Stimulated activated CD8-positive, alpha-beta memory T cell treated with anti-CD3 and anti-CD28 coated beads, Interleukin-12 subunit alpha, Interleukin-12 subunit beta, amount 100 ng/mL, for 1 hour (primary cell): ENCODE measurements at places on chromosomes 5 and 9.

DNA sequence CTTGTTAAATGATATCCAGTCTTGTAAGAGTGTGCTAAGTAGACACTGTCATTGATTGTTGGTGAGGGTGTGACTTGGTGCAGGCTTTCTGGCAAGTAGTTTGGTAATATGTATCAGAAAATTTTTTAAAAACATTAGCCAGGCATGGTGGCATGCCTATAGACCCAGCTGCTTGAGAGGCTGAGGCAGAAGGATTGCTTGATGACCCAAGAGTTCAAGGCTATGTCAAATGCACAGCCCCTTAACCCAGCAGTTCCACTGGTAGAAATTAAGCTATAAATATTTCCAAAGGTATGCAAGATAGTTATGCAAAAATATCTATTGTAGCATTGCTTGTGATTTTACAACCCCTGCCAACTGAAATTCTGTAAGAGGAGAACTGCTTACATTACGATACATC lies 24.2 kb downstream of the ZBTB43 start:
- DNase-seq = no peak

- no peak for DNase-seq
Observed at GRCh38 chr9:16970321-16970720, 99.9 kb upstream of the BNC2 start.

DNA sequence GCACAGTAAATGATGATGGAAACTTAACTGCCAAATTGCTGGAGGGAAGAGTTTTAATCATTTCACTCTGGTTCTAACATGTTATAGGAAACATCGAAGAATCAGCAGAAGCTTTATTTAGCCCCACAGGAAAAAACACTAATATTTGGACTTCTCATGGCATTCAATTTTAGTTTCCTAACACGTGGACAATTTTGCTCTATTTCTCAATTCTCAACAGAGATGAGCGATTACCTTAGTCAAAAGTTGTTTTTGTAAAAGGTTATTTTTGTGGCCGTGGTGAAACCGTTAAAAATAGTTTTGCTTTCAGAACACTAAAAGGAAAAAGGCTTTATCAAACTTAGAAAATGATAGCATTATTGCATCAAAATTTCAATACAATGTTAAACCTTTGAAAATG lies 235.2 kb downstream of the PLK2 start:
- DNase-seq = no peak

GRCh38 chr5:55625913-55626312 lies 86.2 kb downstream of the SLC38A9 start:
- no peak for DNase-seq

DNA sequence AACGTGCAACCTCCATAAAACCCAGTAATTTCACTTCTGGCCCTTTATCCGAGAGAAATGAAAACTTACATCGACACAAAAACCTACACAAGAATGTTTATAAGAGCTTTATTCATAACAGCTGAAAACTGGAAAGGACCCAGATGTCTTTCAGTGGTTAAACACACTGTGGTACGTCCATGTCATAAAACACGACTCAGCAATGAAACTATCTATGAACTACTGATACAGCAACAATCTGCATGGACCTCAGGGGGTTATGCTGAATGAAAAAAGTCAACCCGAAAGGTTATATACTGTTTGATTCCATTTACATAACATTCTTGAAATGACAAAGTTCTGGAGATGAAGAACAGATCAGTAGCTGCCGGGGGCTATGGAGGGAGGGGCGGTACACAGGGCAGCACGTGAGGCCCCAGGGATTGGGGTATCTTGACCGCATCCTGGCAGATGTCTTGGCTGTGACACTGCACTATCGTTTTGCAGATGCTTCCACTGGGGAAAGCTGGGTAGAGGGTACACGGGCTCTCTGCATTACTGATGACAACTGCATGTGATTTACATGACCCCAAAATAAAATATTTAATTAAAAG lies 4.1 kb downstream of the CCDC127 start:
- no peak for DNase-seq

- DNase-seq = no peak
Observed at GRCh38 chr9:70949239-70949638, 172.2 kb downstream of the TRPM3 start.

DNA sequence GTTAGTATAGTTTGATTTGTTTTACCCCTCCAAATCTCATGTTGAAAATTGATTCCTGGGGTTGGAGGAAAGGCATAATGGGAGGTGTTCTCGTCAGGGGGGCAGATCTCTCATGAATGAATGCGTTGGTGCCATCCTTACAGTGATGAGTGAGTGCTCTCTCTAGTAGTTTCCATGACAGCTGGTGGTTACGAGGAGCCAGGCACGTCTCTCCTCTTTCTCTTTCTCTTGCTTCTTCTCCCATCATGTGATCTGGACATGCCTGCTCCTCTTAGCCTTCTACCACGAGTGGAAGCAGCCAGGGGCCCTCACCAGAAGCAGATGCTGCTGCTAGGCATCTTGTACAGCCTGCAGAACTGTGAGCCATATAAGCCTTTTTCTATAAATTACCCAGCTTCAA lies 454.1 kb downstream of the EFNA5 start:
- DNase-seq = no peak

DNA sequence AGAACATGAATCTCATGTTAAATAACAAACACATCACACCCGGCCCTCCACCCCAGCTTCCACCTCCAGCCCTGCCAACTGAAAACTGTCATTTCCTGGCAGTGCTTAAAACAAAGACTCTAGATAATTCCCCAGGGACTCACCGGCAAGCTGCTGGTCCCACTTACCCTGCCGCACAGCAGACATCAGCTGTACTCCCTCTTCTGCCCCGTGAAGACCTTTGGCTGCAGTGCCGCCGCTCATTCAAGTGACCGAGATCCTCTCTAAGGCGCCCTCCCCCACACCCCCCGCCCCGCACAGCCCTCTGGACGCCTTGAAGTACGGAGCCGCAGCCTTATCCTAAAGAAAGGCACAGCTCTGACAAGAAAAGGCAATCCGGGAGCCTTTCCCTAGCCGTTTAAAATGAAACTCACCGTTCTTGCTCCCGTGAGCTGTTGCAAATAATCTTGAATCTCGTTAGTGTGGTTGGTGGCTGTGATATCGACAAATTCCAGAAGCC lies 434 bp downstream of the GLRX start:
- no peak for DNase-seq

DNA sequence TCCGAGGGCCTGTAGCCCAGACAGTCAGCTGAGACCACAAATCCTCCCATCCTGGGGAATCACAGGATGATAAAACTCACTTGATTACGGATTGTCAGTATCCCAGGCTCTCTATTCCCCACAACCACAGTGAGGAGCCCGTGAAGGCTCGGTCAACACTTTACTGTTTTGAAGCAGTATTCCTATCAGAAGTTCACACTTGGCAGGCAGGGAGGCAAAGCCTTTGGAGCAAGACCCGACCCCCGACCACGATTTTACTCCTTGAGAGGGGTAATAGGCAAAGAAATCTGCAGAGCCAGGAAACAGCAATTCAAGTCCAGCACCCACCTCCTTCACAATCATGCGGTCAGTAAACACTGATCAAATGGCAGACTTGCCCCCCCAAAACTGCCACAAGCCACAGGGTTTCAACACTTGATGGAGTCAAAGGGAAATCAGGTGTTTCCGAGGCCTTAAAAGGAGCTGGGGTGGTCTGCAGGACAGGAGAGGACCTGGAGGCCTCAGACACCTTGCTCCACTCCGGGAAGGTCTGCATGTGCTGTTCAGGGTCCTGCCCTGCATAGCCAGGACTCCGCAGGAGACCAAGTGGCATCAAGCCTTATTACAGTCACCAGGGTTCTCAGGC lies 25.2 kb downstream of the BICD2 start:
- DNase-seq = no peak

GRCh38 chr9:84059936-84060335 lies 79.3 kb downstream of the RMI1 start:
- no peak for DNase-seq

- DNase-seq = no peak
Observed at GRCh38 chr5:81391-82021, 10.5 kb upstream of the PLEKHG4B start.

- DNase-seq = no peak
Observed at GRCh38 chr5:128491291-128491690, 46.8 kb downstream of the FBN2 start.

GRCh38 chr5:103624675-103625074 lies 62.1 kb upstream of the NUDT12 start:
- DNase-seq = no peak

GRCh38 chr9:75974016-75974766 lies 83.7 kb downstream of the PCSK5 start:
- no peak for DNase-seq

GRCh38 chr5:131285703-131286399 lies 22.0 kb downstream of the CDC42SE2 start:
- no peak for DNase-seq
